ENCODE measurements at places on chromosomes 5 and 9.

GRCh38 chr5:89255845-89256463, 373.0 kb upstream of the MEF2C start:
- DNase-seq: no peak

- peak; percentile 65 for DNase-seq
Measured at GRCh38 chr9:112074250-112075008, 100.7 kb downstream of the SUSD1 start.

DNA sequence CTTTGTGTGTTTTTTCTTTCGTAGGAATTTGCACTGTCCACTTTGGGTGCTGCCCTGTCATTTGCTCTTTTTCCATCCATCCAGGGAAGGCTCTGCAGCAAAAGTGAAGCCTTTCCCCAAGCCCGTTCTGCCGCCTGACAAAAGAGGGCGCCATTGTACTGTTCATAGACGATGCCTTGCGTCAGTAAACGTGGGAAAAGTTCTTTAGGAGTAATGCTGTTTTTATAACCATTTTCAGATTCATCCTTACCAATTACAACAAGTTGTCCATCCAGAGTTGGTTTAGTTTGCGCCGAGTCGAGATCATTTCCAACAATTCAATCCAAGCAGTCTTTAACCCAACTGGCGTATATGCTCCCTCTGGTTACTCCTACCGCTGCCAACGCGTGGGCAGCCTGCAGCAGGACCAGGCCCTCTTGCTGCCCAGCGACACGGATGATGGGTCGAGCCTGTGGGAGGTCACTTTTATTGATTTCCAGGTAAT, 34.3 kb upstream of the RPS23 start:
- DNase-seq: peak; percentile 14

- no peak for DNase-seq
Measured at GRCh38 chr9:94780516-94780950, 54.0 kb downstream of the AOPEP start.

DNA sequence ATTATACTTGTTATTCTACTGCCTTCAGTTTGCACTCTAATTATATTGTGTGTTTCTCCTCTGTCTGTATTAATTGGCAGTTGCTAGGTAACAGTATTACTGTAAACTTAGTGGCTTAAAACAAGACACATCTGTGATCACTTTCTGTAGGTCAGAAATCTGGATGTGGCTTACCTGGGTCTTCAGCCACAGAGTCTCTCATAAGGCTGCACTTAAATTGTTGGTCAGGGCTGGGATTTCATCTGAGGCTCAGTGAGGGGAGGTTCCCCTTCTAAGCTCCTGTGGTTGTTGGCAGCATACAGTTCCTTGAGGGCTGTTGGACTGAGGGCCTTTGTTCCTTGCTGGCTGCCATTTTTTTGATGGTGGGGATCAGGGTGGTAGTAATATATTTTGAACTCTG, 68.8 kb downstream of the SLC44A1 start:
- DNase-seq: no peak

- DNase-seq: no peak
Measured at GRCh38 chr9:89079391-89079790, 88.1 kb downstream of the S1PR3 start.

GRCh38 chr9:126327714-126328185, 1.1 kb downstream of the MVB12B start:
- no peak for DNase-seq

DNA sequence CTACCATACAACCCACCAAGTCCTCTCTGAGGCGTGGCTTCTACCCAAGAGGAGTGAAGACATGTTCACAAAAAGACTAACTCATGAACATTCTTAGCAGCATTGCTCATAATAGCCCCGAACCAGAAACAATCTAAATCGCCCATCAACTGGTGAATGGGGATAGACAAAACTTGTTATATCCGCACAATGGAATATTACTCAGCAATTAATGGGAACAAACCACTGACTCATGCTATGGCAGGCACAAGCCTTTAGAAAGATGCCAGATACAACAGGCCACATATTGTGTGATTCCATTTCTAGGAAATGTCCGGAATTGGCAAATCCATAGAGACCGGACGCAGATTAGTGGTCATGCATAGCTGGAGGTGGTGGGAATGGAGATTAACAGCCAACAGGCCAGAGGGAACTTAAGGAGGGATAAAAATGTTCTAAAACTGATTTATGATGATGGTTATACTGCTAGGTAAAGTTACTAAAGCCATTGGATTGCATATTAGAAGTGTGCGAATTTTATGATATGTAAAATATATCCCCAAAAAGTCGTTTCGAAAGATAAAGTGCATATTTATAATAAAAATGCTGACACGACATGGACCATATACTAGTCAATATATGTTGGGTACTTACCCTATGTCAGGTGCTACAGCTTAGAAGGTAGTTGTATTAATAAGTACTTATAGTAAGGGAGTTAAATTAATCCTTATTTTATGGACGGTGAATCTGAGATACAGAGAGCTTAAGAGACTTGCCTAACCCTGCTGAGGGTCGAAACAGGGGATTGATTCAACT, 55.4 kb downstream of the LHX2 start:
- no peak for DNase-seq

DNA sequence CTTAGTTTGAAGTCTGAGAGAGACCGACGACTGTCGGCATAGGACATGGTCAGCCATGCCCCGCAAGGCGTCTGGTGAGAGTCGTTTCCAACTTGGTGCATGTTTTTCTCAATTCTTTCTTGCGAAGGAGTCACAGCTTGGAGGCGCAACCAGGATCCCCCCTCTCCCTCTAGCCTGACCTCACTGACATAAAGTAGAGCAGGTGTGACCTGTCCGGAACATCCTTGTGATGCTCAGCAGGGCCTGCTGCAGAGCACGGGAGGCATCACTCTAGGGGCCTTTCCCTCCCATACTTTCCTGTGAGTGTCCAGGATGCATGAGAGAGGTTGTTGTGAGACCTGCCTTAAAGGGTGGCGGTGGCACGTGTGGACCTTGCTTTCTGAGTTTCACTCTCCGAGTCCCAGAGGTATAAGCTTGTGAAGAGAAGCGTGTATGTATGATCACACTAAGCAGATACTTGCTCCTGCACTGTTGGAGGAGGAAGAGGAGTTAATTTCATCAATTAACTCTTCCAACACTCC, 5.0 kb downstream of the TENT4A start:
- DNase-seq: no peak

GRCh38 chr9:118558026-118558425, 811.2 kb downstream of the BRINP1 start:
- DNase-seq: no peak

- no peak for DNase-seq
Measured at GRCh38 chr5:170632266-170632984, 128.6 kb downstream of the KCNIP1 start.

GRCh38 chr5:73327908-73328455, 120.6 kb downstream of the FOXD1 start:
- DNase-seq: no peak

DNA sequence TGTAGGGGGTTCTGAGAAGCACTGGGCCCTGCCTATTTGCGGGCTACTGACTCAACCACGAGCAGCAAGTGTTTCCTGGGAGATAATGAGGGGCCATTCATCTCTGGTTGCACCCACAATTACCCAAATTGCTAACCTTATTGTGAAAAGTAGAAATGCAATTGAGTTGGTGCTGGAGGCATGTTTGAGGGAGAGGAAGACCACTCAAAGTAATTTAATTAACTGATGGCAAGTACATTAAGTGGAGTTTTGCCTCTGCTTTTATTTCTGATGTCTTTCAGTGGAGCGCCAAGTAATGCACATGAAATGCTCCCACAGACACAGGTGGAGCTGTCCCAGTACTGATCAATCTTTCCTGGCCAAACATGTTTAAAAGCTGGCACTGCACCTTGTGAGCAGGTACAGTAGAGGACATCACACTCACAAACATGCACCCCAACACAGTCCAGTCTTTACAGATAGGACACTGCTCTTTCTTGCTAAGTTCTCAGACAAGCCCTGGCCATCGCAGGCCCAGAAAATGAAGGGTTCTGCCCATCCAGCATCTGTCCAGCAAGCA, 195.4 kb downstream of the HSPA4 start:
- no peak for DNase-seq

DNA sequence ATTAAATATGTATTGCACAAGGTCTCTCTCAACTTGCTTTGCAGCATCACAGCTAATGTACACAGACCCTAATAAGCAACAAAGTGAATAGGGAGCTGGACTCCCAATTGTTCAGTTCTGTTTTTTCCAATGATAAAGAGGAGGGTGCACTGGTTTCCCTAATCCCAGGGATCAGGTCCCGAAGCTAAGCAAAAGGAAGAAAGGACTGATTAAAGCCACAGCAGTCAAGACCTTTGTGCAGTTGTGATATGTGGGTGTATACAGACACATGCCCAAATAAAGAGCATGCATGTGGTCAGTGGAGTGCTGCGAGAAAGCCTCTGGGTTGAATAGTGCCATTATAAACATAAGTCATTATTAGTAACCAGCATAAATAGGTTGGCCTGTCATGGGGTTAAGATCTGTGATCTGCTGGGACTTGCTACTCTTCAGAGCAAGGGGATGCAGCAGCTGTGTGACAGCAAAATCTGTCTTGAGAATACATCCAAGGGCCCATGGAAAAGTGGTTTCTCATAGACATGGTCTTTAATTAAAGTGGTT, 1863.1 kb upstream of the WWC1 start:
- DNase-seq: no peak

DNA sequence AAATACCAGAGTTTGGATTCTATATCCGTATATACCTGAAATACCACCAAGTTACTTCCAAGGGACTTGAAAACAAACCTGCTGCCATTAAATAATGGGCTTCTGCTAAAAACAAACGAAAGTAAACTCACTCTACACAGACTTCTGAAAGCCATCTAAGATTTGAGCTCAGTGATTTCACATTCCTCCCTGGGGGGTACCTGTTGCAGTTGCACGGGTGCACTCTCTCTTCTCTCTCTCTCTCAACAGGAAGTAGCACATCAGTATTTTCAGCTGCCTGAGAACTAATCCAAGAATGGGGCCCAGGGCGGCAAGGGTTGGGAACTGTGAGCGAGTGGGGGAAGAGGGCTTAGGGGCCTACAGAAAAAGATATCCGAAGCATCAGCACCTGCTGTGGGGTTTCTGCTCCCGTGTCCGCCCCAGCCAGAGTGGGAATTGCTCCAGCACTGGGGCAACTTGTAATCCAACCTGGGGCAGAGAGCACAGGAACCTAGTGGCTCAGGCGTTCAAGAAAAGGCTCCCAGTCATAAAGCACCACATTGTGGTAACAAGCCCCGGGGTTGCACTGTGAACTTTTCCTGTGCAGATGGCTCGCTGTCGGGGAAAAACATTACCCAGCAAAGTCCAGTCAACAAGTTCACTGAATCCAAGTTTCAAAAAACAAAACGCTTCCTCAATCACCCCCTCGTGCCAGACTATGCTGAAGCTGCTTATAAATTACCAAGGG, 99.8 kb downstream of the EFNA5 start:
- DNase-seq: no peak

All from T follicular helper cell (primary cell).